Central memory CD4-positive, alpha-beta T cell (primary cell): ENCODE measurements at places on chromosomes 12 and 14.

DNA sequence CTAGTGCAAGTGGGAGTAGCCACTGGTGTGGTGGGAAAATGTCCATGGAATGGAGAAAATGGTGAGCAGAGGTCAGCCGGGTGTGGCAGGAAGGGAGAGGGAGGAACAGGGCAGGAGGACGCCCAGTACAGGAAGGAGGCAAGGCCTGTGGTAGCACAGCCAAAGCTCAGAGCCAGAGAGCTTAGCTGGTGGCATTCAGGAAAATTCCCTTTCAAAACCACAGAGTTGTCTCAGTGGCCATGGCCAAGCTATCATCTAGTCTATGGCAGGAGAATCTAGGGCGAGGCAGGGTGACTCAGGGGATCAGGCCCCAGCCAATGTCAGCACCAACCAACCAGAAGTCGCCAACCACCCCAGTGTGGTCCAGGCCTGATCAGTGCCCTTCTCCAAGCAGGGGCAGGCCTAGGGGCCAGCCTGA, 67.7 kb upstream of the DDX11 start:
- DNase-seq = no peak

GRCh38 chr12:43099691-43100163, 452.3 kb downstream of the ADAMTS20 start:
- DNase-seq = no peak

DNA sequence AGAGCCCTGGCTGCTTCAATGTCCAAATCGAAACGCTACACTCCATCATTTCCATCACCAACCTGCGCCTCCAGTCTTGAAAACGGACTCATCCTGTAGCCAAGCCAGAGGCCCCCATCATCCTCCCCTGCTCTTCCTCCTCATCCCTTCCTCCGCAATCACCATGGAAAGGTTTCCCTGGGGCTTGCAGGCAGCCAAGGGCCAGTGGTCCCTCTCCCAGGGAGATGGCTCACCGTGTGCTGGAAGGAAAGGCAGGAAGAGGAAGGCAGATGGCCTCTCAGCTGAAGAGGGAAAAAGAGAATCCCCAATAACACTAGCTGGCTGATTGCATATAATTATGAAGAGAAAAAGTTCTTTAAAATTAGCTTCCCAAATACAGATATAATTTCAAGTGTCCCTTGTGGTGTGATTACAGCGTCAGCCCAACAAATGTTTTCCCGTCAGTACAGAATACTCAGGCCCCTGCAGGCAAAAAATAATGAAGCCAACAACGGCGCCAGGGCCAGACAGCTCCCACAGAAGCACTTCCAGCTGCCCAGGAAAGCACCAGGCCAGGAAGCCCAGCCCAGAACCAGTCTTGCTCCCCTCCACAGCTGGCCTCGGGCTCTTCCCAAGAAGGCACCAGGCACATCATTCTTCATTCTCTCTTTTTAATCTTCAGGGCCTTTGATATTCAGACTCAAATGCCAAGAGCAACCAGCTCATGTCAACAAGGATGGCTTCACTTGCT, 24.7 kb downstream of the ITPK1 start:
- no peak for DNase-seq

GRCh38 chr14:66596241-66596985, 88.5 kb downstream of the GPHN start:
- no peak for DNase-seq

GRCh38 chr14:57362361-57362760, 28.0 kb upstream of the NAA30 start:
- no peak for DNase-seq

- DNase-seq = no peak
Observed at GRCh38 chr14:58540749-58541632, 96.8 kb upstream of the DACT1 start.

DNA sequence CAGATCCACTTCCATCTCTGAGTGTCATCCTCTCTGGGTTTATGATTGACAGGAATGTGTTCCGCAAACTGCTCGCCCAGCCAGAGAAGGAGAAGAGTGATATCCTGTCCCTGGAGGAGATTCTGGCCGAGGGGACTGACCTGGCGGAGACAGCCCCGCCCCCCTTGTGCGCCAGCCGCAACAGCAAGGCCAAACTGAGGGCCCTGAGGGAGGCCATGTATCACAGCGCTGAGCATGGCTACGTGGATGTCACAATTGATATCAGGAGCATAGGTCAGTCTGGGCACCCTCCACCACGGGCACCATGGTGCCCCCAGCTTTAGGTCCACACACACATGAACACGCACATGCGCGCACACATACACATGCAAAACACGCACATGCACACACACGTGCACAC, 67.5 kb upstream of the PWP1 start:
- DNase-seq = no peak

GRCh38 chr14:72753044-72753710, 140.7 kb downstream of the DPF3 start:
- no peak for DNase-seq

DNA sequence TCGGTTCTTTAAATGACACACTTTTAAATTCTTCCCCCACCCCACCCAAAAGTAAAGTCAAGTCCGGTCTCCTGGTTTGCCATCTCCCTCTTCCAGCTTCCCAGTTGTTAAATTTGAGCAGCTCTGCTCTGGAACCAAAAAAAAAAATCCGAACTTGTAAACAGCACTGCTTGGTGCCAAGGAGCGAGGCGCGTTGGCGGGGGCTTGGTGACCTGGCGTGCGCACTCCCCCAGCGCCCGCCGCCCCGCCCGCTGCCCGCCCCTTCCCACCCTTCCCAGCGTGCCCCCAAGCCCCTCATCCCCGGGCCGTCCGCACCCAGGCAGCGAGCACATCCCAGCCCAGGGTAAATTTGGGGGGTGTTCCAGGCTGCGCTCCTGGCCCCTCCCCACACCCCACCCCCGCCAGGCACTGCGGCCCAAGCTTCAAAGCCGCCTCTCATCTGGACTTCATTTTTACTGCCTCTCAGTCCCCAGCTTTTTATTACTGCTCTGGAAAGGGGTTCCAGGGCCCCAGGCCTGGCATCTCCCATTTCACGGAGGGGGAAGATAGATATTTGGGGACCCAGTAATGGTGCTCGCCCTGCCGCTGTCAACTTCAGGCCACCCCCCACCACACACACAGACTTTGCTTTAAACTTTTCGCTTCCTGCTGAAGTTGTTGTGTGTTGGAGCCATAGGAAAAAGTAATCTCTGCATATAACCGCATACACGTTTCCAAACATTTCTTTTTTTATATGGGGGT, 11.7 kb upstream of the ITGB7 start:
- DNase-seq = no peak

- DNase-seq = no peak
Observed at GRCh38 chr14:105307052-105307727, 6.4 kb upstream of the BRF1 start.

DNA sequence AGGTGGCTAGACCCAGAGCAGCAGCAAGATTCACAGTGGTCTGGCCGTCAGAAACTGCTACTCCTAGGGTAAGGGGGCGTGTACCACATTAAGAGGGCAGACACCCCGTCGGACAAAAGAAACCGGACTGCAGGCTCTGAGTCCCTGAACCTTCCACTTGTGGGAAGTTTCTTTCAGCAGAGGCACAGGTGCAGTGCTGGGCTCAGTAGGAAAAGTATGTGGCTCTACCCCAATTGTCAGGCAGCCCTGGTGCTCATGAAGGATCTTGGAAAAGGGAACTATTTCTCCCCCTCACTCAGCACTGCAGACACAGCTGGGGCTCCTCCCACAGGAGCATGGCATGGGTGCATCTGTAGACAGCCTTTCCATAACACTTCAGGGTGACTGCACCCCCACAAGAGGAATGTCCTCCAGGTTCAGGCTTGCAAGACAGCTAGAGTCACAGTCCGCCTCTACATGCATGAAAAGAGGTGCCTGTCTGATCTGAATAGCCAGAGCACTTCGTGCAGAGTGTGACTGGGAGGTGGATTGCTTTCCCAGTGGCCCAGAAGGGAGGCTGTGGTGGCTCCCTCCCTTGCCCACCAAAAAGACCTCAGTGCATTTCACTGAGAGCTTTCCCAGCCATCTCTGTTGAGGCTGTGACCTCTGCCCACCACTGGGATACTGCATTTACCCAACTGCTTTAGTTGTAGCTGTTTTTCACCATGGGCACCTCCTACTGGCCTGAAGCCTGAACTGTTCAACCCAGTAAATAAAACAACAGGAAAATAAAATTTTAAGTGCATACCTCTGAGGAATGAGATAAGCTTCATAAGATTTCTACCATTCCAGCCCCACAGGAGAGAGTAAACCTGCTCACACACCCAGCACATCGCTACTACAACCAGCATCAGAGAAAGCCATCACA, 14.2 kb downstream of the CEP128 start:
- no peak for DNase-seq

- no peak for DNase-seq
Observed at GRCh38 chr12:51131745-51132521, 41.0 kb downstream of the TFCP2 start.
